ENCODE measurements at places on chromosomes 7 and 10. TPM values are rescaled to one million over a fixed set of nuclear protein-coding genes. Genes with fewer than 3 reads are reported as not detected.

Gene CTAGE4
- total RNA-seq, result not detected

Gene JAZF1
- 7.0 TPM for total RNA-seq

Gene C10orf95
- not detected for total RNA-seq

Gene FAM25C
- total RNA-seq, result not detected

Gene XRCC2
- 9.2 TPM for total RNA-seq

Gene NPFFR1
- not detected for total RNA-seq

Gene AASS
- 33.2 TPM for total RNA-seq

Gene MSMB
- total RNA-seq, result not detected

Gene SERPINE1
- total RNA-seq, result 464 TPM
